ENCODE measurements at places on chromosomes 1 and 21.

GRCh38 chr1:52628614-52629324 lies 4.2 kb upstream of the SHISAL2A start:
- DNase-seq: no peak

DNA sequence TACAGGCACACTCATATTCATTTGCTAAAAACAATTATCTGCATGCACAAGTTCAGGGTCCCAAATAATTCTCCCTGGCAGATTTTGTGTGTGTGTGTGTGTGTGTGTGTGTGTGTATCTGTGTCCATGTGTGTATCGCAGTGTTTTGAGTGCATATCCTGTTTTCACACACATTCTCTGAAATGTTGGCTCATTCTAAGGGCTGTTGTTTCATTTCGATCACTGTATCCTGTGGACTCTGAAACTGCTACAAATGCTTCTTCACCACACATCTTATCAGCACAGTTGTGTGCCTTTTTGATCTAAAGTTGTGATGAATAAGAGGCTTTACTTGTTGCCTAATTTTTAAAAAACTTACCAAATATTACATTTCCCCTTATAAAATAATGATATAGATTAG lies 34.6 kb downstream of the NR5A2 start:
- DNase-seq: no peak

- no peak for DNase-seq
These were observed 20.6 kb downstream of the QSOX1 start for GRCh38 chr1:180175291-180175690.

GRCh38 chr21:16502273-16502672 lies 772.5 kb downstream of the USP25 start:
- no peak for DNase-seq

DNA sequence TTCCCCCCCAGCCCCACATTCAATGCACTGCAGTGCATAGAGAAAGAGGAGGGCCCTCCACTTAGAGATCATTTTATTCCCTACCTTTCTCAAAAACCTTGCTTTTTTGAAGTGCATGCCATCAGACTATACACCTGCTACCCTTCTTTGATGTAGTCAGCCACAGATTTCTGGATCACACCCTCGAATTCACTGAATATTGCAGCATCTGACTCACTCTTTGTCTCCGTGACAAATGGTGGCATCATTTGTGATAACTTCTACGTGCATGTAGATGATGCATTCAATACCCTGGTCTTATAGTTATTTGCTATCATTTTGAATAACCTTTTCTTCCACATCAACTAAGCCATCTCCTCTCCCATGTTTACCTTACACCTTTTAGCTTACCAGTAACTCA lies 310.3 kb upstream of the SGIP1 start:
- DNase-seq: no peak

GRCh38 chr1:12287869-12288268 lies 58.0 kb downstream of the VPS13D start:
- DNase-seq: no peak

- no peak for DNase-seq
These were observed 3.1 kb downstream of the FOXD3 start for GRCh38 chr1:63325279-63325985.

DNA sequence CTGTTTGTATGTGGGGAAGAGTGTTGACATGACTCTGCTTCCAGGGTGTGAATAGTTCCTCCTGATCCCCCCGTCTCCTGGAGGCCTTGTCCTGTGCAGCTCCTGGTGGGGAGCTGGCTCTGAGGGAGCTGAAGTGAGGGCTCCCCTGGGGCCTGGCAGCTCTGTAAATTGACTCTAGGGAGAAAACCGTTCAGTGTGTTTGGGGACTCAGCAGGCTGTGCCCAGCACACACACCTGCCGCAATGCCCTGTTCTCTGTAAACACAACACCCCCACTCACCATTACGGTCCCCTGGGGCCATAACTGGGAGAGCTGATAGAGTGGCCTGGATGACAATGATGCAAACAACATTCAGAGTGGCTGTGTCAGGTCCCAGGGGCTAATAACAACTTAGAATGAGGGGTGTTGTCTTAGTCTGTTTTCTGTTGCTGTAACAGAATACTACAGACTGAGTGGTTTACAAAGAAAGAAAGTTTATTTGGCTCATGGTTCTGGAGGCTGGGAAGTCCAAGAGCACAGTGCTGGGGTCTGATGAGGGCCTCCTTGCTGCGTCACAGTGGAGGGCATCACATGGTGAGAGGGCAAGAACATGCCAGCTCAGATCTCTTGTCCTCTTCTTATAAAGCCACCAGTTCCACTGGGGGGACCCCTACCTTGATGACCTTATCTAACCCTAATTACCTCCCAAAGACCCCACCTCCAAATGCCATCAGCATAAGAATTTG lies 15.3 kb downstream of the ADORA1 start:
- DNase-seq: no peak

GRCh38 chr1:168365719-168366479 lies 85.2 kb downstream of the TBX19 start:
- DNase-seq: no peak

GRCh38 chr1:219773775-219774174 lies 154.6 kb downstream of the SLC30A10 start:
- no peak for DNase-seq
